ENCODE measurements at places on chromosomes 6 and 20. TPM values are rescaled to one million over a fixed set of nuclear protein-coding genes. Genes with fewer than 3 reads are reported as not detected.
A peak's percentile ranks its signal among the peaks of the same experiment; 100 is the strongest.

DNA sequence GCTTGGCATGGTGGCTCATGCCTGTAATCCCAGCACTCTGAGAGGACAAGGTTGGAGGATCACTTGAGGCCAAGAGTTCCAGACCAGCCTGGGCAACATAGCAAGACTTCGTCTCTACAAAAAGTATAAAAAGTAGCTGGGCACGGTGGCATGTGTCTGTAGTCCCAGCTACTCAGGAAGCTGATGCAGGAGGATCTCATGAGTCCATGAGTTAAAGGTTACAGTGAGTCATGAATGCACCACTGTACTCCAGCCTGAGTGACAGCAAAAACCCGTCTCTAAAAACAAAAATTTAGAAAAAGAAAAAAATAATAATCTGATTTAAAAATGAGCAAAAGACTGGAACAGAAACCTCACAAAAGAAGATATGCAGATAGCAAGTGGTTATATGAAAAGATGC lies 279.7 kb downstream of the RNGTT start:
- no peak for DNase-seq

Gene PAX1
- total RNA-seq = not detected

- DNase-seq = peak; percentile 89
Observed at GRCh38 chr20:47334022-47334551, 22.4 kb downstream of the ZMYND8 start.

DNA sequence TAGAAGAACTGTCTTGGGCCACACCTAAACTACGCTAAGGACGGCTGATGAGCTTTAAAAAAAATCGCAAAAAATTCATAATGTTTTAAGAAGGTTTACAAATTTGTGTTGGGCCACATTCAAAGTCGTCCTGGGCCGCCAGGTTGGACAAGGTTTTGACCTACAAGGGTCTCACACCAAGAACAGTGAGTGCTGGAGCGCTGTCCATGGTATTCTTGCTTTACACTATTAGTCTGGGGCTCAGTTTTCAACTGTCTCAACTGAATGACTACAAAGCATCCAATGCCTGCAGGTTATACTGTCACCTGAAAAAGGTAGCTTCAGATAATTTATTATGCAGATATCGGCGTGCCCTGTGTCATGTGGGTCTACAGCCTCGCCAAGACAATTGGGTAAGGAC lies 3.7 kb upstream of the FAXC start:
- no peak for DNase-seq

GRCh38 chr6:53059648-53060589 lies 5.3 kb upstream of the FBXO9 start:
- no peak for DNase-seq

- DNase-seq = no peak
Observed at GRCh38 chr6:150631283-150631983, 31.7 kb downstream of the PLEKHG1 start.

DNA sequence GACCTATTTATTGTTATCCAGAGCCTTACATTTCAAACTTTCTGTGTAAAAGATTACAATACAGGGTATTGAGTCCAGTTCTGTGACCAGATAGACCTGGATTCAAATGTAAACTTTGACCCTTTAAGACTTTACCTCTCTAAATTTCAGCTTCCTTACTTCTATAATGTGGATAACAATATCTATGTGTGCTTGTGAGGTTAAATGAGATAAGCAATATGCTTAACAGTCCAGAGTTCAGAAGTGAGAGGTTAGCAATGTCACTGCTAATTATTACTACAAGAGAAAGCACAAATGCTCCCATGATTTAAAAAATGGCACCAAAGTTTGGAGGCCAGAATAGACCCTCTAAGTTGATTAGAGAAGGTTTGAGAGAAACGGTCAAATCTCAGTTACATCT lies 27.5 kb downstream of the EPB41L2 start:
- DNase-seq = no peak

GRCh38 chr6:168071620-168072019 lies 7.4 kb downstream of the FRMD1 start:
- no peak for DNase-seq

Gene ISM1
- not detected for total RNA-seq

DNA sequence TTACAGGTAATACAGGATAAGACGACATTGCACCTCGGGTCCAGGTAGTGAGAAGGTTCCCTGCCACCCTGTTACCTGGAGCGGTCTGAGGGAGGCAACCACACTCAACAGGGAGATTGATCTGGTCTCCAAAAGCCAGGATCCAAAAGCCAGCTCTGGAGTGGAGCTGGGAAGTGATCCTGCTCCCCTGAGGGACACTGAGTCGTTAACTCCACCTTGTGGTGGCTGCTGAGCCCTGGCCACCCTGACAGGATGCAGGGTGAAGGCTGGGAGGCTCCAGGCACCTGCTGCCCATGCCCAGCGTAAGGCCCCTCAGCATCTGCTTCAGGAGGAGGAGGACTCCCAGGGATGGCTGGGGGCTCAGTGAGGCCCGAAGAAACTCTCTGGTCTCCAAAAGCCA lies 38.7 kb upstream of the SLC22A2 start:
- no peak for DNase-seq

Gene FAM162B
- 1.6 TPM for total RNA-seq

DNA sequence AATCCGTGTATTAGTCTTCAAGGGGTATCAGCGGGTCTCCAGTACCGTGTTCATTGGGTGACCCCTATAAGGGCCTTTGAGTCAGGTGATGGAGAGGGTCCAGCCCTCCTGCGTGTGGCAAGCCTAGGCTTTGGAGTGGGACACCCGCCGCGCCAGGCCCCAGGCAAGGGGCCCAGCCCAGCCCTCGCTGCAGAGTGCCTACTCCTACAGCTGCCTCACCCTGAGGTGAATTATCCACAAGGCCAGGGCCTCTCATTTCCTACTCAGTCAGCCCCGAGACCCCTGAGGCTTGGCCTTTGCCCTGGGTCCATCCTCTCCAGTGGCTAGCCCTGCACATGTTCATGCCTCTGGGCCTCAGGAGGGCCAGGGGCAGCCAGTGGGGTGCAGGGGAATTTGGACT lies 45.1 kb downstream of the TMEM242 start:
- DNase-seq = no peak

- DNase-seq = no peak
Observed at GRCh38 chr6:75116946-75117345, 88.9 kb downstream of the COL12A1 start.

Measured in fibroblast of the aortic adventitia (primary cell).